ENCODE measurements at places on chromosomes 5 and 9.

- DNase-seq: no peak
Observed at GRCh38 chr5:64156261-64156660, 9.4 kb upstream of the RNF180 start.

- no peak for DNase-seq
Observed at GRCh38 chr9:20781092-20781491, 97.0 kb downstream of the FOCAD start.

- no peak for DNase-seq
Observed at GRCh38 chr9:9881692-9882091, 731.1 kb downstream of the PTPRD start.

DNA sequence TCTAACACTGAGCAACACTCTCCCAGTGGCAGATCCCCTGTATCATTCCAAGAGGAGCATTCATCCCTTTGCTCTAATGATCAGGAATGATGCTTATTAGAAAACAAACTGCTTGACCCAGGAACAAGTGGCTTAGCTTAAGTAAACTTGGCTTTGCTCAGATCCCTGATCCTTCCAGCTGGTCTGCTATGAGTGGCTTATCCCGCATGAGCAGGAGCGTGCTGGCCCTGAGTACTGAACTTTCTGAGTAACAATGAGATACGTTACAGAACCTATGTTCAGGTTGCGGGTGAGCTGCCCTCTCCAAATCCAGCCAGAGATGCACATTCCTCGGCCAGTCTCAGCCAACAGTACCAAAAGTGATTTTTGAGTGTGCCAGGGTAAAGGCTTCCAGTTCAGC lies 29.7 kb downstream of the GABRP start:
- DNase-seq: no peak

GRCh38 chr5:66002415-66002814 lies 76.0 kb downstream of the ERBIN start:
- no peak for DNase-seq

DNA sequence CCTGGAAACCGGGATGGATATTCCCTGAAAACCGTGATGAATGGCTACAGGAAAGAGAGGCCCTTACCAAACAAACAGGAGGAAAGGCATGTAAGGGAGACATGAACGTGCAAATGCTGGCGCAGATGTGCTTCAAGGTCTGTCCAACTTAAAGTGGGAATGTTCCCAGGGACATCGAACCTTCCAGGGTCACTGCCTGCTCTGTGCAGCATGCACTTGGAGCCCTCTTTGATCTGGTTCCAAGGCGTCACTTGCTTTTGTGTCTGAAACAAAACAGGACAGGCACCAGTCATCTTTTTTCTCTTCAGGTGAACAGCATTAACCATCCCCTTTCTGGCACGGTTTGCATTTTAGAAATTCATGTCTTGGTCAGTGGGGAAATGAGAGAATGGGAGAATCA lies 479.4 kb downstream of the RASEF start:
- DNase-seq: no peak

DNA sequence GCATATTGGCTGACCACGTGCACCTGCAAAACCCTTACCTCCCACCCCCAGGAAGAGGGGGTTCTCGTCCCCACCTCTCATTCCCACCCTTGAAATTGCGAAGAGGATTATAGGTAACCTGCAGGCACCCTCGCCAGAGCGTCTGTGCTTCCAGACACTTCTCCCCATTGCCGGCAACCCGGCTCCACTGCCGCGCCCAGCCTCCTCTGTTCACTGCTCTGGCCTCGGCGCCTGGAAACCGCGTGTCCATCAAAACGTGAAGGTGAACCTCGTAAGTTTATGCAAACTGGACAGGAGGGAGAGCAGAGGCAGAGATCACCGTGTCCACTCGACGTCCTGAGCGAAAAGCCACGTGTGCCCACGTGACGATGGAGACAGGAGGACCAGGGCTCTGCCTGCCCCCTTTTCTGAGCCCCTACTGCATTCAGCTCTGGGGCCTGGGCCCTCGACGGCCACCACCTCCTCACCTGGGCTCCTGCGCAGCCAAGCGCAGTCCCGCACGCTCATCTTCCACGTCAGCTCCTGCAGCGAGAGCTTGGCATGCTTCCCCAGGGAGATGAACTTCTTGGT lies 1.9 kb downstream of the TERT start:
- no peak for DNase-seq

DNA sequence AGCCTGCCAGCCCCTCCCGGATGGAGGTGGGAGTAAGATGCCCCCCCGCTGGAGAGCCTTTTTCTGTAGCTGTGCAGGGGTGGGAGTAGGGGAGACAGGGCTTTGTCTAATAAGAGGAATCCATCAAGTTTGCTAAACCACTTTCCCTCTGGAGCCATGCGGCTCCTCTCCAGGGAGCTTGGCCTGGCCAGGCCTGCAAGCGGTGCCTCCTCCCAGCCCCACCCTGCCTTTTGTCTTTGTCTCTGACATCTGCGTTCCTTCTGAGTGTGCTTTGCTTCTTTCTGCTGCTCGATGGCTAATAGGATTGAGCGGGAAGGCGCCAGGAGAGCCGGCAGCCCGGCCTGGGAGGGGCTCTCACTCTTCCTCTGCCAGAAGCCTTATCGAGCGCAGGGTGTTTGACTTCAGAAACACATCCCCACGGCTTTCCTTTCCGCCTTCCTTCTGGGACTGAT lies 26.7 kb upstream of the FCN1 start:
- no peak for DNase-seq

DNA sequence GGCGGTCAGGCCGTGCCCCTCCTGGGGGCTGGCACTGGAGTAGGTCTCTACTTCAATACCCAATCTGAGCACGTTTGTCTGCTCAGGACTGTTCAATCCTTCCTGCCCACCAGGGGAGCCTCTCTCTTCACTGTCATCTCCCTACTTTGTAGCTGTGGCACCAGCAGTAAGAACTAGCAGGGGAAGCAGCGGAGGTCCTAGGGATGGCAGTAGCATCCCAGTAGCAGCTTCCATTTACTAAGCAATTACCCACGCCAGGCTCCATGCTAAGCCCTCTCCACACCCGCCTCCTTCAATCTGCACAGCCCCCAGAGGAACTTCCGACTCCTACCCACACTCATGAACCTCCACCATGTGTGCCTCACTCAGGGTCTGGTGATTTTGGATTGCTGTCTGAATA lies 31.7 kb downstream of the FSTL4 start:
- DNase-seq: no peak

GRCh38 chr9:95025213-95026147 lies 292.0 kb downstream of the FANCC start:
- no peak for DNase-seq

GRCh38 chr5:76145945-76146344 lies 62.8 kb downstream of the SV2C start:
- DNase-seq: peak; percentile 21

DNA sequence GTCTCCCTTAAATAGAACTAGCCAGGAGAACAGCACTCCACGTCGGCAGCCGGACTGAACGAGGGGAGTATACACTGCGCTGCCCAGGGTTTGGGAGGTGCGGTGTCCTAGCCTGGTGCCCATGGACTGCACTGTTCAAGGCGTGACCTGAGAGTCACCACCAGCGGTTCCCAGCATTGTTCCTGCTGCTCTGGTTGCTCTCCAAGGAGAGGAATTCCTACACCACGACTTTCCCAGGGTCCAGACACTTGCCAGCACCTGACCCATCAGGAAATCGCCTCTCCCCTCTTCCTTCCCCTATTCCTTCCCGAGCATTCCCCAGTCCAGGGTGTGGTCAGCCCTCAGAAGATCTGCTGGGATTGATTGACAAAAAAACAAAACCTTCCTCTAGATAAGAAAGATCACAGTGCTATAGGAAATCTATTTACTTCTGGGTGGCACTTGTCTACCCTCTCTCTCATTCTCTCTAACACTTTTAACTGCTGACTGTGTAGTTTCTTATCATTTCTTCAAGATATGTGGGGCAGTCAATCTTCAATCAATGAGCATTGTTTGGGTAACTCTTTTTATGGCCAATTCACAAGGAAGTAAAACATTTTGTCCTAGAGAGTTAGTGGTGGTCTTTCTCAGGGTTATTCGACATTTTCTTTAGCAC lies 297.8 kb upstream of the ACTBL2 start:
- DNase-seq: no peak

GRCh38 chr5:180563994-180564393 lies 27.3 kb downstream of the SCGB3A1 start:
- peak; percentile 20 for DNase-seq

DNA sequence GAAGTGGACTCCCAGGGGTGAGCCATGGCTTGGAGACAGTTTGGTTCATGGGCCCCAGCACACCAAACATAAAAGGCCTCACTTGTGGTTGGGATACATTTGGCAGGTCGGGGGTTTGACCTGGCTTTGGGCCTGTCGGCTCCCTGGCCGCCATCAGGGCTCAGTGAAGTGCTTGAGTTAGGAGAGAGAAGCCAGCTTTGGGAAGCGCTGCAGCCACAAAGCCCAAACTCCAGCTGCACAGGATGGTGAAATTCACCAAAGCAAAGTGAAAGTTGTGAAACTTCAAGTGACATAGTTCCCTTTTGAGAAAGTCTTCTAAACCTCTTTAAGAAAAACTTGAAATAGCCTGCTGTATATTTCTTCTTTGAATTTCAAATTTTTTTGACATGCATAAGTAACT lies 27.5 kb downstream of the SLC46A2 start:
- DNase-seq: no peak

- DNase-seq: peak; percentile 59
Observed at GRCh38 chr9:4886698-4887097, 94.0 kb downstream of the RCL1 start.

- DNase-seq: no peak
Observed at GRCh38 chr9:86471171-86471815, 117.1 kb upstream of the TUT7 start.

GRCh38 chr5:11126844-11127243 lies 365.8 kb upstream of the DAP start:
- no peak for DNase-seq

- DNase-seq: no peak
Observed at GRCh38 chr9:70829591-70830265, 291.7 kb downstream of the TRPM3 start.

DNA sequence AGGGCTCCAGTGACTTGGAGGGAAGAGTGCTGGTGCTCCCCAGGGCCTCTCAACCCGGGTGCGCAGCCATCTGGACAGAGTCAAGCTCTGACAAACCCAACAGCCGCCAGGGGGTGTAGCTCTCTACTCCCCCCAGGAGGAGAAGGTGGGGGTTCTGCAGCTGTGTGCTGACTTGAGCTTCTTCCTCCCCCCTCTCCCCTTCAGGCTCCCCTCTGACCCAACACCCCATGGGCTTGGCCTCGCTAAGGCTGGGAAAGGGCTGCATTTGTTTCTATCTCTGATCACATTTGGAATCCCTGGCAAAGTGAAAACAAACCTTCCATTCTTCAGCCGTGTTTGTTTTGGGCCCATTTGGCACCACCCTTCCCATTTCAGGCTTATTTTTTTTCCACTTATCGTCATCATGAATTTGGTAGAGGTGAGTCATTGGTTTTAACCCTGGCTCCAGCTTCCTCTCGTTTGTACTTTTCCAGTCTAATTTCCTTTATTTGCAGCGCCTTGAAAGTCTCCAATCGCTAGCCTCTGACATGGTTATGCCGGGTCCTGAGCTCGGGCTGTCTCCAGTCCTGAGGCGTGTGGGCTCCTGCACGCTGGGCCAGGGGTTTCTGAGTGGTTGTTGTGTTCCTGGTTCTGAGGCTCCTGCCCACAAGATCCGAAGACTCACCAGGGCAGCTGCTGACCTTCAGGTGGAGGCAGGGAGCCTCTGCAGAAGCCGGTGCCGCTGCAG lies 36.1 kb downstream of the DAP start:
- no peak for DNase-seq

DNA sequence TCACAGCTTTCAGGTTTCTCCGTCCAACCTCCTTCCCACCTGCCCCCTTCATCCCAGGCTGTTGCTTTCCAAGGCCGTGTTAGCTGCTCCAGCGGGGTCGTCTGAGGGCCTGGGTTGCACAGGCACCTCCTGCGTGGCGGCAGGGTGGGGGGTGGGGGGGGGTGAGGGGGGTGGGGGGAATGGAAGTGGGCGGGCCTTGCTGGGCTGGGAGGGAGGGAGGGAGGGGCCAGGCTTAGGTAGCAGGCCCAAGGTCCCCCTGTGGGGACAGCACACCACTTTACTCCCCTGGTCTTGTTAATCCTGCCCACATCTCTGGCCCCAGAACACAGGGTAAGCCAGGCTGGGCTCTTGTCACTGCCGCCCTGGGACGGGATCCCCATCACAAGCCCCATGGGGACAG lies 99.1 kb downstream of the RXRA start:
- DNase-seq: no peak

DNA sequence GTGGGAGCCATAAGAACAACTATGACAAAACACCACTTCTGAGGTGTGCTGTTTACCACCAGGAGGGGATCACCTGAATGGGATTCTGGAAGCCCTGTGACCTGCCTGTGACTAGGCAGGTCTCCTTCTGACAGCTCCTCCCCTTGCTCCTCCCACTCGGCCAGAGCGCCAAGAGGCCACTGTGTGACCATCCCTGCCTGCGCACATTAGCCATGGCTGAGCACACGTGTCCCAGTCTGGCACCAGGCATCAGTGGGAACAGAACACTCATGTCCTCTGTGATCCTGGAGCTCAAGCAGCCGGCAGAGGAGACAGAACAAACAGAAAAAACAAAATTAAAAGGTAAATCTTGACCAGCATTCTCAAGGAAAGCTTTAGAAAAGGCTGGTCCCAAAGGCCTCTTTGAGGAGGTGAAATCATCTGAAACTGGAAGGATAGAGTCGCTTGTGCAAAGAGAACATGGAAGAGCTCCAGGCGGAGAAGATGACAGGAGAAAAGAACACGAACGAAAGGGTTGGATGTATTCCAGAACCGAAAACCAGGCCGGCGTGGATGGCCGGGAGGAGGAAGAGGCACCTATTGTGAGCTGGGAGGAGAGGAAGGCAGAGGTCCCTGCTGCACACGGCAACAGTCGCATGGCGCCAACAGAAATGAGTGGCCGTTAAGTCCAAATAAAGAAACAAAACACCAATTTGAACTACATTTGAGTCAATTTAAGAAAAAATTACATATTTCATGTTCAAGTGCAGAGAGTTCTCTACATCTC lies 5.1 kb downstream of the MED10 start:
- DNase-seq: no peak

DNA sequence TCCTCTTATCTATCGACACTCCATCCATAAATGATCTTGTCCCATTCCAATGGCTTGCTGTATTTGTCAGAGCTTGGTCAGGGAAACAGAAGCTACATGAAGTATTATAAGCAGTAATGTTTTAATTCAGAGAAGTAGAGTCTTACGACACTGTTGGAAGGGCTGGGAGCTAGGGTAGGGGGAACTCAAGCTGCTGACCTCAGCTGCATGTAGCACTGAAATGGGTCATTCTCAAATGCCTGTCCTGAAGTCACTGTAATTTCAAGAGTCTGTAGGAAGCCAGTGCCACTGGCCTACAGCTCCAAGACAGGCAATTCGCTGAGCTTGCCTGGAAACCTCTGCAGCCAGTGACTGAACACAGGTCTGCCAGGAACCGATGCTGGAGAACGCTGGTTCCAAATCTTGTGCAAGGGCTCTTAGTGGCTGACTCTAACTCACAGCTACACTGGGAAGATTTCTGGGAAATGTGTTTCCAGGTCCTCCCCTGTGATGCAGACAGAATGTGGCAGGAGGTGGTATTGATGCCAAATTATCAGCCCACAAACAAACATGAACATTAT lies 532.4 kb downstream of the CCDC171 start:
- DNase-seq: no peak
